ENCODE measurements at places on chromosomes 1 and 21. TPM values are rescaled to one million over a fixed set of nuclear protein-coding genes. Genes with fewer than 3 reads are reported as not detected.

The SAMSN1 gene
- total RNA-seq, result 1.9 TPM

The S100A7A gene
- not detected for total RNA-seq

The ARL8A gene
- 74.5 TPM for total RNA-seq

The PDZK1 gene
- total RNA-seq, result 0.48 TPM

The AMY1C gene
- total RNA-seq, result not detected

The NHLH1 gene
- total RNA-seq, result not detected

The INSRR gene
- total RNA-seq, result 0.24 TPM

The FMO4 gene
- 5.3 TPM for total RNA-seq

The CFHR5 gene
- total RNA-seq, result not detected

The OR2T8 gene
- total RNA-seq, result not detected

The NES gene
- 699 TPM for total RNA-seq

The S100A9 gene
- 91.9 TPM for total RNA-seq

The RNF186 gene
- total RNA-seq, result not detected

All from cardiac septum (tissue), 1 donor.